Trophoblast cell (in vitro differentiated cells and primary cell): ENCODE measurements at places on chromosomes 2 and 18.
A peak's percentile ranks its signal among the peaks of the same experiment; 100 is the strongest.

DNA sequence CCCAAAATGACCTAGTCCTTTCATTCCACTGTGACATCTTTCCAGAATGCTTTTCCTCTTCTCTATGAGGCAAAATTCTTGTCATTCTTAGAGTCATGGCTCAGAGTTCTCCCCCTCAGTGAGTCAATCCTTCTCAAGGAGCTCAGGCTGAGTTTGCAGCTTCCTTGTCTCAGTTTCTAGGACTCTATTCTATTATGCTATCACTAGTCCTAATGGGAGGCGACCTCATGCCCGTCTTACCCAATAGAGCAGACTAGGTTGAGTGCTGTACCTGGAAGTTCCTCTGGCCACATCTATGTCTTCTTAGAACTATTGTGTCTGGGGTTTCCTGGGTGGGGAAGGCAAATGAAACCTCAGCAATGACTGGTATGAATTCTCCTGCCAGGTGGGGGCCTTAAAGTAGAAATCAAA, 51.5 kb downstream of the HAUS1 start:
- DNase-seq = peak; percentile 94
- H3K27ac ChIP-seq = peak overlapping the region; percentile 56
- H3K4me1 ChIP-seq = peaks cover 17% of the 10 kb centered on the region
- H3K27me3 ChIP-seq = no peaks in the 10 kb centered on the region

DNA sequence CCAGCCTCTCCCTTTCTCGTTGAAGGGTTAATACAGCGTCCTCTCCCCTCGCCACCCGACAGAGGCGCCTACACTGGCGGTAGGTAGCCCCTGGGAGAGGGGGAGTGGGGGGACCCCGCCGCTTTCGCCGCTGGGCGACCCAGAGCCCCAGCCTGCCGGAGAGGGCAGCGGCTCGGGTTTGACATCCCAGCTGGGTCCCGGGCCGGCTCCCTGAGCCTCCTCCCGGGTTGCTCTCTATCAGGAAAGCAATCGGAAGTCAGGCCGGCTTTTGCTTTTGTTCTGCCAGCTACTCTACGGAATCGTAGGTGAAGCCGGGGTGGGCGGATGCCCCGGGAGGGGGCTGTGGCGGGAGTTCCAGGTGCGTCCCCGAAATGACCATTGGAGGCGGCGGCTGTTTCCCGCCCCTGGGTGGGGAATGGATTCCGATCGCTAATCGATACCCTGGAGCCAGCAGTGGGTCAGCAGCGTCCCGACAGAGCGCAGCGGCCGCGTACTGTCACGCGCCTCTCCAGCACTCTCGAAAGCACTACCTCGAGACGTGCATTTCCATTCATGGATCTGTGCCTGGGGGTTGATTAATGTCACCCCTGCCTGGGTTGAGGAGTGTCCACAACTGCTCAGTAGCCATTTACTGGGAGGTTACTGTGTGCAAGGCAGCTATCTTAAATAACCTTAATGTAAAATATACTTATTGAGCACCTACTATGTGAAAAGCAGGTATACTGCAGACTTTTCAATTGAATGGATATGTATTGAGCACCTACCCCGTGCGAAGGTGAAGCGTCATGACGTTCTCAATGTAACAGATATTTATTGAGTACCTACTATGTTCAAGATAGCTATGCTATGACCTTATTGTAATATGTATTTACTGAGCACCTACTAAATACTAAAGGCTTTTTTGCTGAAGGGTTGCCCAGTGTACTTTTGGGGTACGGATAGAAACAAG, 1.1 kb downstream of the MAPK4 start:
- DNase-seq = no peak
- no peak overlapping the region for H3K27ac ChIP-seq

DNA sequence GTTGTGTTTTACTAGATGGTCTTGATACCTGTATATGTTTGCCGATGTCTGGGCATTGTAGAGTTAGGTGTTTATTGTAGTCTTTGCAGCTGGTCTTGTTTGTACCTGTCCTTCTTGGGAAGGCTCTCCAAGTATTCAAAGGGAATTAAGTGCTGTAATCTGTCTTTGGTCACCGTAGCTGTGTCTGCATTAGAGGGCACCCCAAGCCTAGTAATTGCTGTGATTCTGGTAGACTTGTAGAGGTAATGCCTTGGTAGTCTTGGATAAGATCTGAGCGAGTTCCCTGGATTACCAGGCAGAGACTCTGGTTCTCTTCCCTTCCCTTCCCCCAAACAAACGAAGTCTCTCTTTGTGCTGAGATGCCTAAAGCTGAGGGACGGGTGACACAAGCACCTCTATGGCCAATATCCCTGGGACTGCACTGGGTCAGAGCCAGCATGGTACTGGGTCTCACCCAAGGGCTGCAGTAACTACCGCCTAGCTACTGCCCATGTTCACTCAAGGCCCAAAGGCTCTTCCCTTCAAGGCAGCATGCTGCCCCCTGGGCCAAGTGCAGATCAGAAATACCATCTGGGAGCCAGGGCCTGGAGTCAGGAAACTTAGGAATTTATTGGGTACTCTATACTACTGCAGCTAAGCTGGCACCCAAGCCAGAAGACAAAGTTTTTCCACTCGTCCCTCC, 27.1 kb downstream of the STPG4 start:
- H3K4me3 ChIP-seq = no peak overlapping the region
- DNase-seq = no peak
- peaks cover 5% of the 10 kb centered on the region for H3K4me1 ChIP-seq
- H3K36me3 ChIP-seq = peaks cover 1% of the 10 kb centered on the region
- no peaks in the 10 kb centered on the region for H3K27me3 ChIP-seq
- H3K27ac ChIP-seq = no peak overlapping the region

GRCh38 chr2:145460112-145460511, 940.2 kb upstream of the ZEB2 start:
- H3K4me3 ChIP-seq = no peak overlapping the region
- no peaks in the 10 kb centered on the region for H3K27me3 ChIP-seq
- no peaks in the 10 kb centered on the region for H3K4me1 ChIP-seq

DNA sequence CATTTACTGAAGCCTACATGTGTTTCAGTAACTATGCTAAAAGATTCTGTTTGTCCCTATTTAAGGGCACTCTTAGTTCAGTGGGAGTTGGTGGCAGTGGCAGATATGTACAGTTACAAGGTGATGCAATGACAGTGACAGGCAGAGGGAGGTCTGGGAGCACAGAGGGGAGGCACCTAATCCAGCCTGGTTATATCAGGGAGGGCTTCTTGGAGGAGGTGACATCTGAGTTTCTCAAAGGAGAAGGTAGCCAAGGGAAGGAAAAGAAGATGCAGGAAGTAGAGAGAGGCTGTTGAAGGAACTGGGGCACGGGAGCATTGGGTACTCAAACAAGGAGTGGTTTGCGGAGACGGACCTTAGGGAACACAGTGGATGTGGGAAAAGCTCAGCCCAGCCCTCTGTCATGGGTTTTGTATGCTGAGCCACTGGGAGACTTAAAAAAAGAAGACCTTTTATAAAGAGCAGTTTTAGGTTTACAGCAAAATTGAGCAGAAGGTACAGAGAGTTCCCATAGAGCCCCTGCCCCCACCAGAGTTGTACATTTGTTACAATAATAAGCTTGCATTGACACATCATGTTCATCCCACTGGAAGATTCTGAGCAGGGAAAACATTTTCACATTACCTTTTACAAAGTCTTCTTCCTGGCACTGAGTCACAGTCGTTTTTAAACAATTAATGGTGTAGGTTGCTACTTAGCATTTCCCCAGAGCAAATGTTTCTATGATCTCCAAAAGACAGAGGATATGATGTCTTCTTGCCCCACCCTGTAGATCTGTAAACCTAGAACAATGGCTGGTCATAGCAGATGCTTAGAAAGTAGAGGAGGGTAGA, 83.0 kb upstream of the TAF1B start:
- H3K27ac ChIP-seq = no peak overlapping the region
- H3K36me3 ChIP-seq = no peaks in the 10 kb centered on the region
- no peak overlapping the region for H3K4me3 ChIP-seq
- H3K4me1 ChIP-seq = peaks cover 6% of the 10 kb centered on the region
- H3K27me3 ChIP-seq = no peaks in the 10 kb centered on the region

DNA sequence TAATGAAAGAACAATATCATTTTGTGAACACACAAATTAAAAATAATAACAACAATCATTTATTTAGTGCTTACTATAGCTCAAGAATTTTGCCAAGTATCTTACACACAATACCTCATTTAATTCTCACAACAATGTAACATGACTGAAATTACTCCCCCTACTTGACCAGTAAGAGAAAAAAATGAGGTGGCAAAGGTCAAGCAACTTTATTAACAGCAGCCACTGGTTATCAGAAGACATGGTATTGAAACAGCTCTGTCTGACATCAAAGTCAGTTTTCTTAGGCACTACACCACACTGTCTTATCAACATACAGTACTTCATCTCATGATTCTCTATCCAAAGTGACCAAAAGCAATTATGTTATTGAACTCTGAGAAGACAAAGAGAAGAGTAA, 389.4 kb downstream of the ZEB2 start:
- H3K36me3 ChIP-seq = no peaks in the 10 kb centered on the region
- DNase-seq = no peak
- H3K27me3 ChIP-seq = no peaks in the 10 kb centered on the region
- no peak overlapping the region for H3K4me3 ChIP-seq

- H3K4me3 ChIP-seq = peak overlapping the region; percentile 13
- DNase-seq = no peak
- H3K27me3 ChIP-seq = no peaks in the 10 kb centered on the region
- H3K27ac ChIP-seq = no peak overlapping the region
These were observed 77.2 kb upstream of the OTOS start for GRCh38 chr2:240217431-240218301.

DNA sequence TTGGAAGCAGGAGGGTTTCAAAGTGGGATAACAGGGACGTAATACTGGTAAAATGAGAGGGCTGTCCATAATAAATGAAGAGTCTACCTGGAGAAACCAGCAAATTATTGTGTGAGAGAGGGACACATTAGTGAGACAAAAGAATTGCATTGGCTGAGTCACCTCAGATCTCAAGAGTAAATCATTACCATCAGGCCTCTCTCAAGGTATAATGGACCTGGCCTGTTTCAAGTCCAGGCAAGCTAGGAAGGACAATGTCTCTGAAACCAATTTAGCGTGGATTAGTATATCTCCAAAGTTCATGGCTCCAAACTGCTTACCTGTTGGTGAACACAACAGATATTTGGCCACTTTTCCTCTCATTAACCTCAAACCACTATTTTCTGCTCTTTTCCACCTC, 471.4 kb downstream of the CMPK2 start:
- H3K27me3 ChIP-seq = no peaks in the 10 kb centered on the region
- DNase-seq = no peak
- no peak overlapping the region for H3K4me3 ChIP-seq
- H3K4me1 ChIP-seq = no peaks in the 10 kb centered on the region
- no peak overlapping the region for H3K27ac ChIP-seq

DNA sequence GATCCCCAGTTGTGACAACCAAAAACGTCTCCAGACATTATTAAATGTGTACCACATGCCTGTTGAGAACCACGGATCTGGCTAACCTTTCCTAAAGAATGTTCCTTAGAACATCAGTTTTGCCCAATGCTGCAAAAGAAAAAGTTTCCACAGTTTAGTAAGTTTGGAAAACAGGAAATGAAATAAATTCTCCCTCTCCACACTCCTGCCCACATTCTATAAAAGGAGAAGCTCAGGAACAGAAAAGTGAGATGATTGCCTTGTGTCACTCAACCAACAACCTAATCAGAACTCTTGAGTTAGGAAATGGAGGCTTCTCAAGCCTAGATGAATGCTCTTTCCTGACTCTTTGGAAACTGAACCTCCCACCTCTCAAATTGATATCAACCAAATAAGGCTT, 56.1 kb upstream of the NFE2L2 start:
- H3K27ac ChIP-seq = no peak overlapping the region
- DNase-seq = no peak
- no peaks in the 10 kb centered on the region for H3K27me3 ChIP-seq

GRCh38 chr2:29309090-29310029, 194.1 kb downstream of the CLIP4 start:
- no peaks in the 10 kb centered on the region for H3K27me3 ChIP-seq
- H3K27ac ChIP-seq = no peak overlapping the region
- H3K4me1 ChIP-seq = no peaks in the 10 kb centered on the region
- no peaks in the 10 kb centered on the region for H3K36me3 ChIP-seq
- no peak overlapping the region for H3K4me3 ChIP-seq
- peak; percentile 37 for DNase-seq

DNA sequence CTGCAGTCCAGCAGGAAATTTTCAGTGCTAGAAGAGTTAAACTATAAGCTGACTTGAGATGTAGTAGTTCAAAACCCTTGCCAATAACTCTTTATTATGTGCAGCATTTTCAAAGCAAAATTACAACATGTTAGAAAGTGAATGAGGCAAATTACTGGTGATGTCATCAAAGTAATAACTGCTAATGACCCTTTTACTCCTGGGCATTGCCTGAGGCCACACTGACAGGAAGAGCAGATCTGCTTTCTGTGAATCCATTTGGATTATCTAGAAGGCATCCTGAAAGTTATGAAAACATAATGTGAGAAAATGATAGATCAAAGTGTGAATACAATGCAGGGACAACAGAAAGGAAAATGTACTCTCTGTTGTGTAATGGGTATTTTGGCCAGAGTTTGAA, 139.6 kb upstream of the TRIB2 start:
- no peak overlapping the region for H3K27ac ChIP-seq
- H3K4me3 ChIP-seq = no peak overlapping the region
- no peaks in the 10 kb centered on the region for H3K27me3 ChIP-seq
- no peaks in the 10 kb centered on the region for H3K4me1 ChIP-seq
- no peak for DNase-seq

GRCh38 chr18:44719519-44720060, 38.9 kb downstream of the SETBP1 start:
- H3K36me3 ChIP-seq = peaks cover 2% of the 10 kb centered on the region
- no peaks in the 10 kb centered on the region for H3K27me3 ChIP-seq
- no peak for DNase-seq
- H3K27ac ChIP-seq = no peak overlapping the region

DNA sequence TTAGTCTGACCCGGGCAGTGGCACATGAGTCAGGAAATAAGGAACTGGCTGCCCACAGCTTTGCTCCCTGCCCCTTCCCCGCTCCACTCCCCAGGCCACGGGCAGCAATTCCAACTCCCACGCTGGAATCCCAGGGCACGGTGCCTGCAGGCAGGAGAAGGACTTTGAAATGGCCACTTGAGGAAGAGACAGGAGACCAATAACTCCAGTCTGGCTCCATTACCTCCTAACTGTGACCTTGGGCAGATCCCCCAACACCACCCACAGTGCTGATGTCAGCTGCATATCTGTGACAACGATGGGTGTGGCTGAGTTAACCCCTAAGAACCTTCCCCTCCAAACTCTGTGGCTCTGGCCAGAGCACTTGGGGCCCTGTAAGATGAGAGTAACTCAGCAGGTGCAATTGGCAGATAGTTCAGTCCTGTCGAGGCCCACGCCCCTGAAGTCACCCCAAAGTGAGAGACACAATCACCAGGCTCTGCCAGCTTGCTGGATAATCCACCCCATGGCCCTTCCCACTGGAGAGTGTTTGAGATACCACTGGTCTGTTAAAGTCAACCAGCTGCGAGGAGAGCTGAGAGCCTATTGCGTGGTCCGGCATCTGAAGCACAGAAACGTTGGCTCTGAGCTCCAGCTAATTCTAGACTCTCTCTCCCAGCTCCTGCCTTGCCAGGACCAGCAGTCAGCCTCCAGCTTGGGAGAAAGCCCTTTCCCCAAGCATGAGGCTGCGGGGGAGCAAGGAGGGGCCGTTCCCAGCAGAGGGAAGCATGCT, 175.2 kb downstream of the TNS1 start:
- no peaks in the 10 kb centered on the region for H3K4me1 ChIP-seq
- no peaks in the 10 kb centered on the region for H3K27me3 ChIP-seq
- no peak overlapping the region for H3K4me3 ChIP-seq
- H3K36me3 ChIP-seq = no peaks in the 10 kb centered on the region
